Renal cortex interstitium (tissue), 15 donors: ENCODE measurements at places on chromosomes 6 and 20. TPM values are rescaled to one million over a fixed set of nuclear protein-coding genes. Genes with fewer than 3 reads are reported as not detected.

GRCh38 chr6:107698146-107698545 is 126.0 kb downstream of the SCML4 start:
- no peak for DNase-seq

GRCh38 chr6:356828-357251 is 34.7 kb upstream of the IRF4 start:
- no peak for DNase-seq

- DNase-seq = peak; percentile 96
These were observed at the start of gene POLR1H for GRCh38 chr6:30061092-30061857. TSS of gene POLR1H (plus strand) at chr6:30061265. CDS start at chr6:30061525, 260 bp downstream.

DNA sequence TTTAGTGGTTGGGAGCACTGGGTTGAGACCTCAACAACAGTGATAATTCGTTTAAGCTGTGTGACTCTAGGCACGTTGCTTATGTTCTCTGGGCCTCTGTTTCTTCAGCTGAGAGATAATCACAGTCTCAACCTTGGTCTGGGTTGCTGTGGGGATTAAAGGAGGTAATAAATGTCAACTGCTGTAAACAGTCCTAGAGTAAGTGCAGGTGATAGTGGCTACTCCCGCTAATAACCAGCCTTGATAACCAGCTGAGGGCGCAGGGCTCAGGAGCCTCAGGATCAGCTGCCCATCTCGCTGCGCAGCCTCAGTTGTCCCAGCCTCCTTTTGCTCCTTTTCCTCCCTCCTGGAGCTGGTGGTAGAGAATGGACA is 58.0 kb downstream of the JARID2 start:
- DNase-seq = no peak

DNA sequence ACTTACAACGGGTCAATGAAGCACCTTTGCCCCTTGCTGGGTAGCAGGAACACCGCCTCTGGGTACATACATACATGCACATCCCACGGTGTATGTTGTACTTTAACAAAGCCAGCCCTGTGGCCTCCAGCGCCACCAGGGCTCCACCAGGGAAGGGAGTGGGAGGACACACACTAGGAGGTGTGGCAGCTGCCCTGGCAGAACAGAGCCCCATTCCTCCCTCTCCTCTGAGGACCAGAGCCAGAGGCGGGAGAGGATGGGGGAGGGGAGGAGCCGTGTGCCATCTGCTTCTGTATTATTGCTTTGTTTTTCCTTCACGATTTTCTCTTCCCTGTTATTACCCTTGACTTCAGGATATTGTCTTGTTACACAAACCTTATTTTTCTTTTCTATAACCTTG is 105.8 kb upstream of the TRAF3IP2 start:
- no peak for DNase-seq

- no peak for DNase-seq
These were observed 256.7 kb downstream of the UST start for GRCh38 chr6:149003560-149003959.

DNA sequence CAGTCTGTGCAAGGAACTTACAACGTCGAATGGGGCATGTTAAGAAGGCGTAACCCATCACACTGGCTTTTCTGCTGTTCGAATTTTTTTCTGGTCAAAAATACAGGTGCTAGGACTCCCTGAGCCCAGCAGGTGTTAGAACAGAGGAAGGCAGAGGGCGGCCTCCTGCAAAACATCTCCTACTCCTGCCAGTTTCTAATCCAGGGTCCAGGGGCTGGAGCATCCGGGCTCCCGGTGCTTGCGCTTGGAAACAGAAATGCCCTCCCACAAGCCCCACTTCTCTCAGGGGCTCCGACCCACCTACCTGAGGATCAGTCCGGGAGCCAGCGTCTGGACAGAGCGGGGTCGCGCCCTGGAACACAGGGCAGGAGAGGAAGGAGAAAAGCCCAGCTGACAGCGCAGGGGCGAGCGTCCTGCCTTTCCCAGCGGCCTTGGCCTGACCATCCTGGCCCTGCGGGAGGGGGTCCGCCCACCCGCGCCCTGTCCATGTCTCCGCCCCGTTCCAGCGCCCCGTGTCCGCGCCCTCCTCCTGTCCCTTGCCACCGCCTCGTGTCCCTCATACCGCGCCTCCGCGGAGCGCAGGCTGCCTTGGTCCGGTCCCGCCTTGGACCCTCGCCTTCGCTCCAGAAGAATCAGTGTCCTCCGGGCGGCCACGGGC is 14.8 kb upstream of the LPA start:
- DNase-seq = no peak

SLC35B2 gene
- 56.2 TPM for polyA plus RNA-seq
